ENCODE measurements at places on chromosomes 1 and 21.

- no peak for DNase-seq
Measured at GRCh38 chr1:2468540-2468939, 7.5 kb upstream of the PLCH2 start.

DNA sequence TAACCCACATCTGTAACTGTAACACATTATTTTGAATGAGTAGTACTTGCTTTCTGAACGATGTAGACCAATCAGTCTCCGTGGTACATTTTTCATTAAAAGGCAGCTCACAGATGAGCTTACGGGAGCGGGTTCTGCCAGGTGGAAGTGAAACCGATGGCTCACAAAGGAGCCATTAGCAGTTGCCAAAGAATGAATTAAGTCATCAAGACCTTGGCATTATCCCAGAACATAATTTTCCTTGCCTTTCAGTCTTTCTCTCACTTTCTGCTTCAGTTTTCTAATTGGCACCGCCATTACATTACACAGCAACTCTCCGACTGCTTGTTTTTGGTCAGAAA, 33.5 kb upstream of the UTS2 start:
- no peak for DNase-seq

- DNase-seq: no peak
Measured at GRCh38 chr1:182869241-182869666, 30.1 kb downstream of the DHX9 start.

DNA sequence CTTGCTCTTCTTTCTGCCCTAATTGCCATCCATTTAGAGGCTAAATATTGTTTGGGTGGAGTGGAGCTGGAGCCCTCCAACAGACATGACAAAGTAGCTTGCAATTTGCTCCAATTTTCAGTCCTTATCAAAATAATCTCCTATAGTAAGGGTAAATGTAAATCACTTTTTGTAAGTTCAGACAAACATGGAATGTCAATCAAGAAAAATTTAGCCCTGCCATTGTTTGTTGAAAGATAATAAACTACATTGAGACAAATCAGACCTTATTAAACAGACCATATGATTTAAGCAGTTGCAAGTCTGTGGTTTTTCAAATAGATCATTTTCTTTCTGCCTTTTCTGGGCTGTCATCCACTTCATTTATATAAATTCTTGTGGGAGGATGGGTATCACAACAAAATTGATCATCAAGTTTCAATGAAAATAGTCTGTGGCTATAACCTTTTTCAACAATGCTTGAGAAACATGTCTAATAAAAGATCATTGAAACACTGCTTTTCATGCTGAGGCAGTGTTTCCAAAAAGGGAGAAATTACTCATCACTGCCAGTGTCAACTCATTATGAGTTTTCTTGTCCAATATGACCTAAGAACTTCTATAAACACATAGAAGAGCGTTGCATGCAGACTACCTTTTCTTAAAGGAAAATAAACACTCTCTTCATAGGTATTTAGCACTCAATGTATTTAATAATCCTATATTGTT, 1152.0 kb upstream of the B3GALT2 start:
- no peak for DNase-seq

DNA sequence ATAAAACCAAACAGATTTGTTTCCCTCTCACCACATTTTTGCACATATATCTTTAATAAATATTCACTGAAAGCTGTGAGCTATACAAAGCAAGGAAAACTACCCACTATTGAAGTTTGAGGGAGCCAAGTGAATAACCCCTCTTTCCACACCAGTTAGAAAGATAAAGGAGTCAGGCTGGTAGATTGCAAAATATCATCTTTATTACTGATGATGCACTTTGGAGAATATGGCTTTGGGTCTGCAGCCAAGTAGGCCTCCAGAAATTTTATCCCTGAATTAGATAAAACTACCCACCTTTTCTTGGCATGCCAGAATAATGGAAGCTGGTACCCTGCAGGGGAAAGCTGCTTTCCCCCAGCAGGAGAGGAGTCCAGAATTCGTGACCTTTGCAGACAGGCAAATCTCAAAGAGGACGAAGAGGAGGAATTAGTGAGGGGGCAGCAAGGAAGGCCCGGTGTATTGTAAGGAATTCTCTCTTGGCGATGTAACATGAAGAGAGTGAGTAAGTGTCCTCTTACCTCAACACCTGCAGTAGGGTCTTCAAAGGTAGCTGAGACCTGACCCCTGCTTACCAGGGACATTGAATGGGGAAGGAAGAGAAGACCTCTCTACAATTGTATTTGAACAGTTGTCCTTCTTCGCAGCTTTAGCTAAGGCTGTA, 84.7 kb downstream of the LRRC8D start:
- no peak for DNase-seq

DNA sequence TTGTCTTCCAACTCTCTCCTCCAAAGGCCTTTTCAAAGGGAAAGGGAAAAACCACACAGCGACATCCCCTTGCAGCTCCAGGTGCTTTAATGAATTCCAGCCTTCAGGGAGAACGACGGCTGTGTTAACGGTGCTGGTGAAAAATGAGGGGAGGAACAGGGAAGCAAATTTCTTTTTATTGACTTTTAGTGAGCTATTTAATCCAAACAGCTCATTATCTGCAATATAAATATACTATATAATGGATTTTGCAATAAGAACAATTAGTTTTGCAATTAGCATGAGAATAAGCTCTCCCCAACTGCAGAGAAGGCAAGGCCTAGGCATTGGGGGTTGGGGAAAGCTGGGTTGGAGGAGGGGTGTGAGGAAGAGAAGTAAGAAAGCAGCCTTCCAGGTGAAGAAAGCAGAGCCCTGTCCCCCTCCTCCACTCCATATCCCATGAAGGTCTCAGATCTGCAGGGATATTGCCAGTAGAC, 159.0 kb upstream of the ZC3H12A start:
- DNase-seq: no peak

GRCh38 chr21:27631471-27631870, 664.6 kb upstream of the ADAMTS5 start:
- DNase-seq: no peak

GRCh38 chr21:34926803-34927467, 122.2 kb downstream of the RUNX1 start:
- no peak for DNase-seq

DNA sequence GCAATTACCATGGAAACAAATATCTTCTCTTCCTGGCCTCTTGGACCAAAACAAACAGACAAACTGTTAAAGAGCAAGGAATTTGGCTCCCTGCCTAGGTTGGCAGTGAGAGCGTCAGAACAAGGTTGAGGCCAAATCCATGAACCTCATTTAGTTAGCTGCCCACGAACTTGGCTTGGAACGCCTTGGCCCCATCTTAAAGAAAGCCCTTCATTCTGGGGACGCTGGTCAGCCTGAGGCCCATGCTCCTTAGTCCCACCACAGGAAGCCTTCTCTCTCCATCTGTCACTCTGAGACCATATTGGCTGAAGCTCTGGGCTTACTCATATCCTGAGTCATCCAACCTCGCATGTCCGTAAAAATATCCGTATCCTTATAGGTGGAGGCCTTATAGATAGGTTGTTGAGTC, 62.4 kb upstream of the DIRAS3 start:
- DNase-seq: no peak

All from stimulated activated CD8-positive, alpha-beta memory T cell treated with anti-CD3 and anti-CD28 coated beads, Interleukin-7, amount 100 ng/mL, for 1 hour (primary cell).